ENCODE measurements at places on chromosomes 4 and X. TPM values are rescaled to one million over a fixed set of nuclear protein-coding genes. Genes with fewer than 3 reads are reported as not detected.
A peak's percentile ranks its signal among the peaks of the same experiment; 100 is the strongest.

- peak; percentile 93 for DNase-seq
These were observed 5.4 kb upstream of the GTPBP6 start for GRCh38 chrX:323721-324628.

DNA sequence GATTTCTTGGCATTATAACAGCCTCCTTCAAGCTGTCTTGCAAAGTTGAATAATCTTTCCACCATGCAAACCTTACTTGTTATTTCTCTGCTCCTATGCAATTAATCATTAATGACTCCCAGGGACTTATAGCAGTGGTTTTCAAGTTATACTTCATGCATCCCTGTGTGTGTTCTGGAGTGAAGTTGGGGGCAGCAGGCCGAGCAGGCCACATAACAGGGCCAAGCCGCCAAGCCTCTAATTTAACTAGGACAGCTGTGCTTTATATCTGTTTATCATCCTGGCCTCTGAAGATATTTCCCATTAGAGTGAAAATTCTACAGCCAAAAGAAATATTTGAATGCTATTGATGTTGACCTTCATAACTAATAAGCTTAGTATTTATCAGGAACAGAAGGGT lies 133.5 kb upstream of the PAK3 start:
- DNase-seq: no peak

Gene TRIM75
- polyA plus RNA-seq: not detected

Gene RXFP1
- polyA plus RNA-seq: not detected

DNA sequence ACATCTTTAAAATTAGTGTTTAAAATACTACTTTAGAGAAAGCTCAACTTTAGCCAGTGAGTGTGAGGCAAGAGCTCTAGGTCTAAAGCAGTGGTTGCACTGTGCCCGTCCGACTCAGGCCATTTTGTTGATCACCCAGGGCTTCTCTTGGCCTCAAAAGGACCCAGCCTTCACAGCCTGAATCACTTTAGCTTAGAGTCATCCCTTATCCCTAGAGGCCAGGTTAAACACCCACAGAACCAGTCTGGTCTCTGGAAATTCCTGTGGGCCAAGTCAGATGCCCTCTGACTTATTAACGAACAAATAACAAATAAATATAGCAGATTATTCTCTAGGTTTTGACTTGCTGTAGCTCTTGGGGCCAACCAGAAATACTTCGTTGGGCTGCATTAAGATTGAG lies 102.3 kb downstream of the WWC2 start:
- no peak for DNase-seq
